Posterior cingulate gyrus (tissue), 11 donors: ENCODE measurements at places on chromosomes 4 and X.

GRCh38 chrX:143165778-143166177, 140.1 kb downstream of the SPANXN4 start:
- DNase-seq: no peak

GRCh38 chr4:38898245-38898644, 30.6 kb downstream of the FAM114A1 start:
- DNase-seq: no peak

GRCh38 chrX:153554519-153555167, 37.2 kb downstream of the ATP2B3 start:
- peak; percentile 95 for DNase-seq

DNA sequence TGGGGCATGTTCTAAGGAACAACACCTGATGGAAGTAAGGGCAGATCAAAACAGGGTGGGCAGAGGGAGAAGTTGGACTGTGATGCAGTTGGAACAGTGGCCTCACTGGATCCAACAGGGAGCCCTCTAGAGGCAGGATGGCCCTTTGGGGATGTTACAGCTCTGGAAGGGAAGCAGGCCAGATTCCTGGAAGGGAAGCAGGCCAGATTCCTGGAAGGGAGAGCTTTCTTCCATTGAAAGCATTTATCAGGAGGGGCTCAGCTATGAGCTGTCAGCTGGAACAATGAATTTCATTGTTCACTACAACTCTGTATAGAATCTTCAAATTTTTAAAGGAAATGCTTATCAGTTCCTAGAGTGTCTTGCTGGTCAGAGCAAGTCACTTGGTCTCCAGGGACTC, 17.7 kb downstream of the IL15 start:
- DNase-seq: peak; percentile 12

DNA sequence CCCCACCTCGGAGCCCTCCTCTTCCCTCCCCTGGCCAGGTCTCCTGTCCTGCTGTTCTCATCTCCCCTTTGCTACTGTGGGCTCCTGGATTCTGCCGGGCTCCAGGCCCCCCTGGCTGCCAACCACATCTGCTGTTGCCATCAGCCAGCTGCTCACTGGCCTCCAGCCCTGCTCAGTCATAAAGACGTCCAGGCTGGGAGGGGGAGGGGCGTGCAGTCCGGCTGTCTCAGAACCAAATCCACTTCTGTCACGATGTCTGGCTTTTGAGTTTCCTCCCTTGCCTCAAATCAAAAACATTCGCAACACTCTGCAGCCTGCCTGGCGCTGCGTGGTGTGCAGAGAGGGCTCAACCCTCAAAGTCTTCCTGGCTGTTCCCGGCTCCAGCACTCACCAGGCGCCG, 7.1 kb downstream of the RASL11B start:
- DNase-seq: peak; percentile 72

DNA sequence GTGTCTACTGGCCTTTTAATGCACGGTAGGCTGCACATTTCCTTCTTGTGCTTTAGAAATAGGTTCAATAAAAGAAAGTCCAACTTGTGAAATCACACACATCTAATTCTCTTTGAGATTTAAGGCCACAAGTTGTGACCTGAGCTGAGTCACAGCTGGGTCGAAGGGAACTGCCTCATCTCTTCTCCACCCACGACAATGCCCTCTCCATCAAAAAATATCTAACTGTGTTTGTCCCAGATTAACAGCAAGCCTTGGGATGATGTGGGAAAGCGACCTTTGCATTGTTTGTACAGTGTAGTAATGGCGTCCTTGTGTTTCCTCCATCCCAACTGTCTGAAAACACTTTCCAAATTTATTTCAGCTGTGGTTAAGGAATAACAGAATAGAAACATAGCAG, 168.9 kb downstream of the AMELX start:
- no peak for DNase-seq

DNA sequence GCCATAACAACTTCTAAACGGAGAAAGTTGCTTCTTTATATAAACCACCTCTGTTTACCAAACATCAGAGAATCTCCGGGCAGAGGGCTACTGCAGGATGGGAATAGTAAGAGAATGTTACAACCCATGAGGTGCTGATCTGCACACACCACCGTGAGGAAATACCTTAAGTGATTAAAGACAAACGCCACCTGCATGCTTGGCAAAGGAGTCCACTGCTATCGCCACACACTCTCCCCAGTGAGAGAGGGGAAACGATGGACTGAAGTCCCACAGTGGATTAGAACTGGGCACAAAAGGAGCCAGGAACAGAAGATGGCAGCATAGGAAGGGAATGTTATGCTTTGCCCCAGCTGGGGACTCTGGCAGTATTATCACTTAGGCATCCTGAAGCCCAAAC, 15.6 kb downstream of the MAML3 start:
- DNase-seq: no peak

DNA sequence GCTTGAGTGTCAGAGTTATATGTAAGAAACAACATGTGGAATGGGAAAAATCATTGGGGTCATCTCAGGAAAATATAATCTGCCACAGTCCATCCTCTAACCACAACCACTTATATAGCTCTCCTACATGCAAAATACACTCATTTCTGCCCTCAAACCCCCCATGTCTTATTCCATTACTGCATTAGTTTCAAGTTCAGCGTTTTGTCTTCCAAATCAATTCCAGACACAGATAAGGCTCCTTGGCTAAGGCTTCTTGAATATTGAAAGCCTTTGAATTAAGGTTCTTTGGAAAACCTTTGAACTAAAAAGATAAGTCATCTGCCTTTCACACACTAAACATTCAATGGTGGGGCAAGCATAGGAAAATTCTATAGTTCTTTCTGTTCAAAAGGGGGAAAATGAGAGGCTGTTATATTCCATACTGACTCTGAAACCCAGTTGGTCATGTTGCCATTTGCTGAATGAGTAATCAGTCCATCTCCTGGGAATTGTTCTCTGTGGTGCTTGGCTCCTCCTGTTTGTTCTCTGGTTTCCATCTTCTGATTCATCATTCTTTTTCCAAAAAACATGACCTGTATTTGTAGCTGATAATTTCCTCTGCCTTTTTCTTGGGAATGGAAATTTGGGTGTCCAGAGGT, 218.7 kb downstream of the BMPR1B start:
- DNase-seq: no peak

DNA sequence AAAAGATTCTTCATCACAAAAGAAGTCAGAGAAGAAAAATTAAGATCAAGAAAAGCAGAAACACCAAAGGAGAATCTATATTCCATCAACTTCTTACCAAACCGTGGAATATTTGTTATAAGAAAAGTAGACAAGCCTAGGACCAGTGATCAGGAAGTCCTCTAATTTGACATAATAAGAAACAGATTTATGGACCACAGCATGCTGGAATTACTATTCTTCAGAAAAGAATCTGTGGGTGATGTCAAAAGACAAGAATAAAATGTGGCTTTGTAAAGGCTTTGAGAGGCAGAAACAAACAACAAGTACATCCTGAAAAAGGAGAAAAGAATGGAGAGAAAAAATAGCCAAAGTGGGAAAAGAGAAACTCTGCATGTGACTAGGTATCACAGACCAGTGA, 123.3 kb downstream of the SLC10A7 start:
- no peak for DNase-seq

DNA sequence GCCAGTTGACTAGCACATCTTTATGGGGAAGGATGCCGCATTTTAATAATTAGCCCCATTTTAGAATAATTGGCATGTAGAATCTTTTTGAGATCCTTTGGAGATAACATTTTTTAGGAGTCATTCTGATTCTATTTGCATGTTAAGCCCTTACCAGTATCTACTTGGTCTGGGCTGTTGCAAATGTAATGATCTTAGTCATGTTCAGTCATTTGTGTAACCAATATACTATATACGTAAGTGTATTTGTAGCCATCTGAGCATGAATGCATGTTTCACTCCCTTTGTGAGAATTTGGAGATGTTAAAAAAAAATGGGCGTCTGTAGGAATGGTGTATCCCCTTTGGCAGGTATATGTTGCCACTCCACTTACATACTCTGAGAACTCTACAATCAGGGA, 119.1 kb downstream of the TEX13A start:
- DNase-seq: no peak

- DNase-seq: peak; percentile 56
Measured at GRCh38 chrX:154136627-154137161, 7.3 kb upstream of the OPN1LW start.

DNA sequence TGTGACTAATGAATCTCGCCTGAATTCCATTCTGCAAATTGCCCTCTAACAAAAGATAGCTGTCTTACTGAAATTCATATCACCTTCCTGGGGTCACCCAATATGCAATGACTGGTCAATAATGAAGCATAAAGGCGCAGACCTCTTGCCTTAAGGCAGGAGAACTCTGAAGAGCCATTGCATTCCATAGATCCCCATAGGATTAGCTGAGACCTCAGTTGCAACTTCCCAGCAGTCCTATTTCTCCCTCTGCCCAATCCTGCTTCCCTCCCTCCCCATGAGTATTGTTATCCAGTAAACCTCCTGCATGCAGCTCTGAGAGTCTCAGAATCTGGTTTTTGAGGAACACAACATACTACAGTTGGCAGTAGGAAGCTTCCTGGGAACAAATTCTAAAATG, 396.5 kb downstream of the DCAF12L2 start:
- DNase-seq: no peak

DNA sequence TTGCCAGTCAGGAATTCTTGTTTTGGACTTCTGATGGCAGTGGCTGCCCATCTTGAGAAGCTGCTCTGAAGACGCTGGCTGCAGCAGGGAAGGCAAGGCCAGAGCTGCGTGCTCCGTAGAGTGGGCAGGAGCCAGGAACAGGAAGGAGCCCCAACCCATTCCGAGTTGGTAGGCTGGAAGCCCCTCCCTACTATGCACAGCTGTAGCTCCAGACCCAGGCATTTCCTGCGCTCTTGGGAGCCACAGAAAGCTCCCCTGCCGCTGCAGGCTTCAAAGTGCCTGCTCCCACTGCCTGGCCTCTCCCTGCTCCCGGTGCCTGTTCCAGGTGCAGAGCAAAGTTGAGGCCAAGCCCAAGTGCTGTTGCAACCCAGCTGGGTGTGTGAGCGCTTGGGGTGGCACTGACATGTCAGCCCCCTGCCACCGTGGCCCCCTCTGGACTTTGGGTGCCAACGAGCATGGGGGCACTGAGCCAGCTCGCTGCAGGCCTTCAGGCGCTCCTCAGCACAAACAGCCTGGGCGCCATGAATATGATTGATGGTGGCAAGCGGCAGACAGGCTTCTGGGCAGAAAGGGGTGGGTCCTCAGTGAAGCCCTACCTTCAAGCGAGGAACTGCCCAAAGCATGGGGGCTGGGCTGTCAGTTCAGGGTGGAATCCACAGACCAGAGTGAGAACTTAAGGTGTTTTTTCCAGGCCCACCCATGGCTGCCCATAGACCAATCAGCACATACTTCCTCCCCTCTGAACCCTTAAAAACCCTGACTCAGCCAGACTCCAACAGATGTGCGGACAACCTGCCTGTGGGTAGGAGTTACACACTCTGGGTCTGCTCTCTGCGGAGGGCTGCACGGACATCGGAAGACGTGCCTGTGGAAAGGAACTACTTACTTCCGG, 677.2 kb upstream of the INTU start:
- no peak for DNase-seq

- no peak for DNase-seq
Measured at GRCh38 chr4:10530137-10530786, 73.0 kb upstream of the ZNF518B start.

- DNase-seq: peak; percentile 75
Measured at GRCh38 chr4:8917868-8918783, 46.5 kb upstream of the HMX1 start.

DNA sequence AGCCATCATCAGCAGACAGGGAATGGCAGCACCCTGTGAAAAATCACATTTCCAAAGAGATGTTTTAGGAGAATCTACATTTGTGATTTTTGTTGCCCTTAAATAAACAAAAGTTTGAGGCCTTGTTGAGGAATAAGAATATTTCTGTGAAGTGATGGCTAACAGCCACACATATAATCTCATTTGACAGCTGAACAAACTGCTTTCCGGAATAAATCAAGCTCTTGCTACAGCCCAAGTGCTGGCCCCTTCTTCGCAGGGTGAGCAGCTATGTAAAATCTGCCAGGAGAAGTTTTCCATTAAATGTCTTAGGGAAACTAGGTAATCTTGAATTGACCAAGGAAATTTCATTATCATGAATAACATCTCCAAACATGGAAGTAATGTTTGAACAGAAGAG, 106.4 kb upstream of the GPM6B start:
- DNase-seq: no peak

GRCh38 chrX:74372272-74372671, 49.0 kb upstream of the SLC16A2 start:
- no peak for DNase-seq

DNA sequence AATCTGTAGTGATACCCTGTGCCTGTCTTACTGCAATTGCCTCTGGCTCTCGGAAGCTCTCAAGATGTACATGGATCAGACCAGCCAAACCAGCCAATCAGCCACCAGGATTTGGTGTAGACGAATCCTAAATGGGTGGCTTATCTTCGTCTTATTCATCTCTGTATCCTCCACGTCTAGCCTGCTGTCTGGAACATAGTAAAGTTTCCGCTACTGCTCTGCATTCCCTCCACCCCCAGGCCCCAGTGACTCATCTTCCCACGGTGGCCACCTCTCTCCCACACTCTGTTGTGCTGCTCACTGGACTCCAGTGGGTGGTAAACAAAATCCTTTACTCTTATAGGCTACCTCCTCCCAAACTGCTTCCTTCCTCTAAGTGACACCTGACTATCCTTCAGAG, 37.8 kb downstream of the SEPTIN6 start:
- peak; percentile 32 for DNase-seq

DNA sequence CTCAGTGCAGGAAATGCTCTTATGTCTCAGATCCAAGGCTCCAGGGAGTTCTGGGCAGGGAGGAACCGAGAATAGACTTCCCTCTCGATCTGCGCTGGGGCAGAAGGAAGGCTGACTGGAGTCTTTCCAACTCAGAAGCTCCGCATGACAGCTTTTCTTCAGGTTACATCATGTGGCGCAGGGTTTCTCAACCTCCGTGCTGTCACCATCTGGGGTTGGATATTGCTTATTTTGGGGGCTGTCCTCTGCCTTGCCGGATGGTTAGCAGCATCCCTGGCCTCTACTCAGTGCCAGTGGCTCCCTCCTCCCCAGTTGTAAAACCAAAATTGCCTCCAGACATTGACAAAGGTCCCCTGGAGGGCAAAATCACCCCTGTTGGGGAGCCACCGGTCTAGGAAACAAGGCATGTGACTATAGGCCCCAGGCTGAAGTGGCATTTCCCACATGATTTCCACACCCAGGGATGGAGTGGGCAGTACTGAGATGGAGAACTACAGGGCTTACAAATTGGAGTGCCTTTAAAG, 21.4 kb downstream of the REELD1 start:
- DNase-seq: no peak

DNA sequence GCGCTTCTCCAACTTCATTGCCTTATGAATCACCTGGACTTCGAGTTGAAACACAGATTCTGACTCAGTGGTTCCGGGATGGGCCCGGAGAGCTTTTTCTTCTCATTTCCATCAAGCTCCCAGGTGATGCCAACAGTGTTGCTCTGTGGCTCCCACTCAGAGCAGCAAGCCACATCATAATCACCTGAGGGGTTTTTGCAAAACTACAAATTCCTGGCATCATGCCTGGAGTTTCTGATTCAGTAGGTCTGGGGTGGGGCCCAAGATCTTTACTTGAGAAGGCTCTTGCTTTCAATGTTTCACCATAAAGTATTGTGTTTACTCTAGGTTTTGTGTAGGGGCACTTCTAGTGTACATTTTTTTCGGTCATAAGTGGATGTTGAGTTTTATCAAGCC, 7.0 kb downstream of the MTM1 start:
- DNase-seq: no peak

GRCh38 chr4:6788123-6788522, 5.6 kb downstream of the KIAA0232 start:
- no peak for DNase-seq

- no peak for DNase-seq
Measured at GRCh38 chr4:161442921-161443320, 720.9 kb downstream of the FSTL5 start.
